ENCODE measurements at places on chromosomes 12 and 14. TPM values are rescaled to one million over a fixed set of nuclear protein-coding genes. Genes with fewer than 3 reads are reported as not detected.
A peak's percentile ranks its signal among the peaks of the same experiment; 100 is the strongest.

DNA sequence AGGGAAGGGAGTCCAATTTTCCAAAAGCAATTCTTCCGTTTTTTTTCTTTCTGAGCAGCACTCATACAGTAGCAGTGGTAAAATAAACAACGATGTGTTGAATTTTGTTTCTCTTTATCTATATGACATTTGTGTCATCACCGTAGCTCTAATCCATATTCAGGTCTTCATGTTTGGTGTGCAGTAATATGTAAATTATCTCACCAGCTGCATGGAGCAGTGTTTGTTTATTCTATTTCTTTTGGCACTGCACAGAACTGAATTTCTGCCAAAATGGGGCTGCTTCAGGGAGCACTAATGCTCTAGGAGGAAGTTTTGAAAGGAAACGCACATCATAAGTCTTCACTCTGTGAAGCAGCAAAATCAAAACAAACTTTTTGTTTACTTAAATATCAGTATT, 130.0 kb upstream of the NPAS3 start:
- H3K4me1 ChIP-seq: peaks cover 23% of the 10 kb centered on the region
- DNase-seq: no peak
- peaks cover 14% of the 10 kb centered on the region for H3K36me3 ChIP-seq
- no peak overlapping the region for H3K27ac ChIP-seq
- no peak overlapping the region for H3K4me3 ChIP-seq
- no peaks in the 10 kb centered on the region for H3K27me3 ChIP-seq

DNA sequence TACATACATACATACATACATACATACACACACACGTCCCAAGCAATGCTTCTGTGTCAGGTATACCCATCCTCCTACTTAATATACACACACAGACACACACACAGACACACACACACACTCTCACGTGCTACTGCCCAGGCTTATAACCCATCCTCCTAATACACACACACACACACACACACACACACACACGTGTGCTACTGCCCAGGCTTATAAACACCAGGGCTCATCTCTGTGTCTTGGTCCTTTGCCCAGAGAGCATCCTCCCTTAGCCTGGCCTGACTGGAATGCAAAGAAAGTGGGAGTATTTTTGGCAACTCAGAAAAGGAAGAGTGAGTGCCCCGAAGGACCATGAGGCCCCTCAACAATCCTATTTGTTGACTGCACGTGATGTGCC, 129.0 kb downstream of the RBM19 start:
- no peak overlapping the region for H3K4me3 ChIP-seq
- no peak for DNase-seq
- no peaks in the 10 kb centered on the region for H3K36me3 ChIP-seq
- peaks cover 9% of the 10 kb centered on the region for H3K4me1 ChIP-seq
- H3K27ac ChIP-seq: peak overlapping the region; percentile 8
- no peaks in the 10 kb centered on the region for H3K27me3 ChIP-seq

GRCh38 chr12:89427508-89428156, 75.3 kb upstream of the DUSP6 start:
- H3K36me3 ChIP-seq: peaks cover 19% of the 10 kb centered on the region
- H3K27ac ChIP-seq: no peak overlapping the region
- peaks cover 3% of the 10 kb centered on the region for H3K4me1 ChIP-seq
- H3K27me3 ChIP-seq: no peaks in the 10 kb centered on the region

DNA sequence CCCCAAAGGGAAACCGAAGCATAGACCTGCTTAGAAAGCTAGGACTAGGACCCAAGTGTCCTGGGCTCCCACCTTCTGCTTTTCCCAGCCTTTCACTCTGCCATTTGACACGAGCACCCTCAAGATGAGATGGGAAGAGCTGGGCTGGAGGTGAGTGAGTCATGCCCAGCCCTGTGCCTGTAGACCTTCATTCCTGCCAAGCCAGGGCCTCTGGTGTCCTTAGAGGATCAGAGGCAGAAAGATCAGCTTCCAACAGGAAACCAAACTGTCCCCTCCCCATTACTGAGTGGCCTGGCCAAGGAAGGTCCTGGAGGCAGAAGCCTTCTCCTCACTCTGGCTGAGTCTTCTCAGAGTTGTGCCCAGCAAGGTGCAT, 3.5 kb downstream of the TMEM63C start:
- peaks cover 8% of the 10 kb centered on the region for H3K4me1 ChIP-seq
- no peaks in the 10 kb centered on the region for H3K36me3 ChIP-seq
- peaks cover 40% of the 10 kb centered on the region for H3K27me3 ChIP-seq

DNA sequence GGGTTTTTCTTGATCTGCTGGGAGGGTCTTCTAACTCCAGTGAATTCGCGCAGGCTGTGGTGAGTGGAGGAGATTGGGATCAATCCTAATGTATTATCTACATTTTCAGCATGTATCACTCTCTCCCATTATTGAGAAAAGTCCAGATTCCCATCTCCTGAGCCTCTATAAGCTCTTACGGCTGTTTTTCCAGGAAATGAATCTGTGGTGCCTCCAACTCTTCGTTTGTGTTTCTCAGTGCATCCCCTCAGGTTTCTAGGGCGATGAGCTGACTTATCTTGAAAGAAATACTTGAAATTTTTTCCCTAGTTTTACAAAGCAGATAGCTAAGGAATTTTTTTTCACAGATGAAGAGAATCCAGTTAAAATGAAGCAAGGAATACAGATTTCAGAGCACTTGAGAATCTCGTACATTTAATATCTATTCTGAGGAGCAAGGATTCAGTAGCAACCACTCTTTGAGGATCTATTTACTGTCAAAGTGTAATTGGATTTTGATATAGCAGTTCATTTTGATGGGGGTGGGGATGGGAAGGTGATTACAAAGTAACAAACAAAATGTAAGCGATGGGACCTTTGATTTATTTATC, 138.7 kb downstream of the BRMS1L start:
- H3K36me3 ChIP-seq: no peaks in the 10 kb centered on the region
- peak overlapping the region; percentile 19 for H3K27ac ChIP-seq
- H3K4me3 ChIP-seq: no peak overlapping the region
- no peak for DNase-seq

GRCh38 chr12:25730489-25731349, 177.6 kb upstream of the LMNTD1 start:
- DNase-seq: no peak
- H3K27me3 ChIP-seq: no peaks in the 10 kb centered on the region
- peaks cover 3% of the 10 kb centered on the region for H3K36me3 ChIP-seq
- peak overlapping the region; percentile 2 for H3K27ac ChIP-seq

DNA sequence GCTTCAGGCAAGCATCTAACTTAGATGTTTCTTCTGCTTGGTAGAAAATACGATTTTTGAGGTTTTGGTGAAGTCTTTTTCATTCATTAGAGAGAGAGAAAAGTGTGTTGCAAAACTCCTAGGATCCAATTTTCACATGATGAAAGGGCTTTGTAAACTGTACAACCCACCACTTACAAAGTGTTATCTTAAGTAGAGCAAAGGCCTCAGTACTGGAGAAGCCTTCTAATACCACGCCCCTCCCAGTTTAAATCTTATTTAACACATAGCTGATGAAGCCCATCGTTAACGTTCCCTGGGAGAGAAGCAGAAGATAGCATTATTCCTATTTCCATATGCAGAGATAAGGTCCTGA, 869 bp downstream of the APOLD1 start:
- H3K27ac ChIP-seq: peak overlapping the region; percentile 34
- H3K27me3 ChIP-seq: no peaks in the 10 kb centered on the region
- no peaks in the 10 kb centered on the region for H3K36me3 ChIP-seq
- H3K4me1 ChIP-seq: peaks cover 27% of the 10 kb centered on the region

The CSRP2 gene
- 81.8 TPM for total RNA-seq

The ANO2 gene
- 7.6 TPM for total RNA-seq
